ENCODE measurements at places on chromosomes 3 and 15. TPM values are rescaled to one million over a fixed set of nuclear protein-coding genes. Genes with fewer than 3 reads are reported as not detected.

WDR93 gene
- 0.26 TPM for total RNA-seq

MRPS22 gene
- 39.5 TPM for total RNA-seq

SMAD3 gene
- 25.9 TPM for total RNA-seq

STXBP5L gene
- 0.06 TPM for total RNA-seq

CLEC3B gene
- 25.1 TPM for total RNA-seq

CYP1A2 gene
- not detected for total RNA-seq

GPR156 gene
- total RNA-seq, result 0.34 TPM

ZNF385D gene
- 4.2 TPM for total RNA-seq

UBAP1L gene
- 1.7 TPM for total RNA-seq

ARPIN gene
- 11.2 TPM for total RNA-seq

NR2F2 gene
- 6.5 TPM for total RNA-seq

NR2E3 gene
- not detected for total RNA-seq

STAB1 gene
- total RNA-seq, result 12.0 TPM

FAIM gene
- 12.5 TPM for total RNA-seq

TF gene
- 5.4 TPM for total RNA-seq

ARIH1 gene
- total RNA-seq, result 104 TPM

FETUB gene
- total RNA-seq, result 4.0 TPM

GABRR3 gene
- not detected for total RNA-seq

ISL2 gene
- not detected for total RNA-seq

MKRN3 gene
- not detected for total RNA-seq

KCNMB2 gene
- not detected for total RNA-seq

SNX22 gene
- 0.39 TPM for total RNA-seq

PCLAF gene
- 1.2 TPM for total RNA-seq

GP9 gene
- total RNA-seq, result not detected

MFSD1 gene
- 99.2 TPM for total RNA-seq

KBTBD12 gene
- not detected for total RNA-seq

PLCH1 gene
- 0.61 TPM for total RNA-seq

RNF7 gene
- 117 TPM for total RNA-seq

AADAC gene
- total RNA-seq, result 6.2 TPM

SH3GL3 gene
- 0.97 TPM for total RNA-seq

FOXB1 gene
- total RNA-seq, result not detected

CCDC13 gene
- 0.06 TPM for total RNA-seq

PATL2 gene
- 1.4 TPM for total RNA-seq

TNFSF10 gene
- 62.5 TPM for total RNA-seq

BDH1 gene
- 59.0 TPM for total RNA-seq

OR5K2 gene
- not detected for total RNA-seq

RAD51 gene
- 0.67 TPM for total RNA-seq

RARB gene
- total RNA-seq, result 0.34 TPM

CCK gene
- 0.91 TPM for total RNA-seq

MLF1 gene
- 6.0 TPM for total RNA-seq

PPARG gene
- 8.4 TPM for total RNA-seq

All from lower leg skin (tissue), 4 donors.